ENCODE measurements at places on chromosomes 4 and X.

DNA sequence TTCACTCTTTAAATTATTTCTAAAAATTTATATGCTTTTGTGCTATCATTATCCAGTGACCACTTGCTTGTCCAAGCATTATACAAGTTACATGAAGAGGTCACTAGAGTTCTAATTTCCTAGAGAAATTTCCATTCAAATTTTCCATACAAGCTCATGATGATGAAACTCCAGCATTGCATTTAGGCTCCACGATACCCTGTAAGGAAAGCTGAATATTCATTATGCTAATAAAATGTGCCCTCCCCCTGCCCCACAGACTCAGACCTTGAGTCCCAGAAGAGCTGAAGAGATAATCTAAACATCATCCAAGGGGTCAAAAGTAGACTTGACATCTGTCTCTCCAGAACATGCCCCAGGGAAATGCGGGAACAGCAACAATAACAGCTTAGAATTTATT, 19.6 kb upstream of the FAM156A start:
- no peak for DNase-seq

GRCh38 chr4:70449220-70449619, 22.8 kb upstream of the MUC7 start:
- no peak for DNase-seq

GRCh38 chr4:16090096-16090705, 6.4 kb upstream of the PROM1 start:
- no peak for DNase-seq

DNA sequence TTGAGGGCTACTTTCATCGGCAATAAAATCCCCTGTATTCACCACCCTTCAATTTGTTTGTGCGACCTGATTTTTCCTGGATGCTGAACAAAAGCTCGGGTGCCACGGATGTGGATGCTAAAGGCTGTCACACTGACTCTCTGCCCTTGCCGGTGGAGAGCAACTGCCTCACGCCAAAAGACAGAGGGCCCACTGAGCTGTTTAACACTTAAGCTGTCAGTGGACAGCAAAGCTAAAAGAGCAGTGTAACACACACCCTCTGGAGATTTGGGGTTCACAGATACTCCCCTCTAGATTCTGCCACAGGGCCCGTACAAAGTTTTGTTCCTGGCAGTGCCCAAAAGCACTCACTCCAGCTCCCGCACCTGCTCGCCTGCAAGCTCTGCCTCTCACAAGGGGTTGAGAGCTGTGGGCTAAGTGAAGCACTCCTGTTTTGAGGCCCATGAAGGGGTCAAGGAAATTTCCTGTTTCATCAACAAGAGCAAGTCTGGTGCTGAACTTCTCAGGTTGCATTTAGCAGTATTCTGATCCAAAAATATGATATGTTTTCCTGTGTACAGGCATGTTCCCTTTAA, 1571.9 kb downstream of the ADGRL3 start:
- DNase-seq: no peak

- peak; percentile 57 for DNase-seq
These were observed 53.6 kb upstream of the SETD7 start for GRCh38 chr4:139609647-139610046.

GRCh38 chrX:63275127-63275526, 76.0 kb downstream of the SPIN4 start:
- peak; percentile 74 for DNase-seq

- no peak for DNase-seq
These were observed 42.4 kb upstream of the TMPRSS11B start for GRCh38 chr4:68287704-68288392.

GRCh38 chr4:123042095-123042494, 119.7 kb upstream of the NUDT6 start:
- DNase-seq: no peak

- DNase-seq: peak; percentile 68
These were observed 2.5 kb upstream of the HTRA3 start for GRCh38 chr4:8267077-8267476.

GRCh38 chr4:16293210-16293838, 67.1 kb upstream of the TAPT1 start:
- no peak for DNase-seq

GRCh38 chr4:1600211-1600780, 83.8 kb downstream of the FAM53A start:
- DNase-seq: no peak

DNA sequence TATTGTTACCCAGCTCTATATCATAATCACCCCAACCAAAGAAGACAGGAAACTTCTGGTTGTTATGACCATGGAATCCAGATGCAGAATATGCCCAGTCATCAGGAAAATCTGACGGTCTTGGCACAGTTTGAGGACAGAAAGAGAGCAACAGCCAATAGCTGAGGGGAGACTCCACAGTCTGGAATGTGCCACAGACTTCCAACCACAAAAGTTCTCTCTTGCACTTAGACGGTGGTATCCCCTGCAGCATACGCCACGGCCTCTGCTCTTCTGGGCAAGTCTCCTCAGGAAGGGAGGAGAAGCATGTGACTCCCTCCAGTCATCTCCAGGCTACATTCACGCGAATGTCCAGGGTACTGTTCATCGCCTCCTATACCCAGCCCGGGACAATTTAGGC, 18.4 kb downstream of the ZNF827 start:
- peak; percentile 49 for DNase-seq

GRCh38 chrX:108270280-108270679, 167.9 kb downstream of the COL4A6 start:
- peak; percentile 3 for DNase-seq

DNA sequence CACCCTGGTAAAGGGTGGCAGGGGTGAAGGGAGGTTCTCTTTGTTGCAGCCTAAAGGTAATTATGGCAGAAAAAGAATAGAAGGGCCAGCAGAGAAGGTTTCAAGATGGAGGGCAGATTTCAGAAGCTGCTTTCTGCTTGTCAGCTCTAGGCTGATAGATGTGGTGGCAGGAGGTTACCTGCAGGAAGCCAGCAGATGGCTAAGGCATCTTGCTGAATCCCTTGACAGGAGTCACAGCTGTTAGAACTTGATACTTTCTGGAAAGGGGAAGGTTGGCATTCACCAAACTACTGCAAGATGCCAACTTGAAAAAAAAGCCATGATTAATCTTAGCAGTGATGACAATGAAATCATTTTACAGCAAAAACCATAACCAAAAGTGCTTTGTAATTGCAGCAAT, 69.5 kb upstream of the CBLL2 start:
- DNase-seq: no peak

DNA sequence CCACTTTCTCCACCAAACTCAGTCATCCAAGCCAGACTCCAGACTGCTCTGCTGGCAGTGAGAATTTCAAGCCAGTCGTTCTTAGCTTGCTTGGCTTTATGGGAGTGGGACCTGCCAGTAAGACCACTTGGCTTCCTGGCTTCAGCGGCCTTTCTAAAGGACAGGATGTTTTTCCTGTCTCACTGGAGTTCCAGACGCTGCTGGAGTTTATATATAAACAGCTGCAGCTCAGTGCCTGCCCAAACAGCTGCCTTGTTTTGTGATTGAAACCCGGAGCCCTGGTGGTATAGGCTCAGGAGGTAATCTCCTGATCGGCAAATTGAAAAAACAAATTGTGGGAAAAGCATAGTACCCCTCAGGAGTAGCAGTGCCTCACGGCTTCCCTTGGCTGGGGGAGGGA, 1165.8 kb upstream of the ADGRL3 start:
- DNase-seq: no peak

- no peak for DNase-seq
These were observed 71.9 kb downstream of the WDFY3 start for GRCh38 chr4:84894621-84895020.

DNA sequence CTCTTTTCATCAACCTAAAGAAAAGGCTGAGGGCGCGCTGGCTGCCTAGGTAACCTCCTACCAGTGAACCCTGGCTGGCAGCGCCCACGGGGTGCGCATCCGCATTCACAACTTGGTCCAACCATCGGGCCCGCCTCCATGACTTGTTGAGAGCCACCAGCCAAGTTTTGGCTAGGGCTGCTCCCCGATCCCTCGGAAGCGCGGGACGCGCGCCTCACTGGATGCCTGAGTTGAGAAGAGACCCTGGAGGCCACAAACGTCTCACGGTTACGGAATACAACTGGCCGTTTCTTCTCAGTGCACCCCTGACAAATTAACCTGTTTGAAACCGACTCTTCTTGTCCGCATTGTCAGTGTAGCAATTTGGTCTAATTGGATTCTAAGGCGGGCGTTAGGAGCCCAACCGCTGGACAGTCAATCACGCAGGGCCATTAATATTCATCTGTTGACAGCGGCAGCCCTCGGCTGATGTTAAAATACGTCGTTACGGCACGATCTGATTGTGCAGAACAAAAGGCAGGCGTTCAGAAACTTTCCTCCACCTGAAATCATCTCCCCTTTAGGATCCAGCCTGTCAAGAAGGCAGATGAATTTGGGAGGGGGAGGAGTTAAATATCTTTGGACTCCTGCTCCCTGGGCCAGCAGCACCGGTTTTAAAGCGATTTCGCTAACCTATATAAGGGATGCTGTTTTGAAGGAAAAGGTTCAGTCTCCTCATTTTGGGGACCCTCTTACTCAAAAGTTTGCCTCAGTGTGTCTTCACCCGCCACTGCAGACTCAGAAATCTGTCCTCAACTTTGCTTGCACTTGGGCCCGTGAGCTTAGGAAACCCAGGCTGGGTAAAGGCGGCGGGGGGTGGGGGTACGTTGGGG, 1.2 kb downstream of the GPC3 start:
- DNase-seq: no peak

GRCh38 chr4:67522851-67523671, 22.2 kb downstream of the CENPC start:
- DNase-seq: no peak

DNA sequence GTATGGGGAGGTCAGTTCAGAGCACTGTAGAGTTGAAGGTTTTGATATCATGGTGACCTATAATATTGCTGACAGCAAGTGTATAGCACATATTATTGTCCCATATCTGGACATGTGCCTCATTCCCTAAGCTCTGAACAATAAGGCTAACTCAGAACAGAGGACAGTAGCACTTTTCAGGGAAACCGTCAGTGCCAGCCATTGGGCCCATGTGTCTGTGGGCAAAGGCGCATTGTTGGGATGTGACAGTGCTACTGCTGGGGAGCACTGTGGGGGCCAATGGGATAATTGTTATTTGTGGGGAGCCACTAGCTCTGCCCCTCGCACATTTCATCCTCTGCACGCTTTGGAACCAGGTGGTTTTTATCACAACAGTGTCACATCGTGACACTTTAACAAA, 136.2 kb downstream of the ELOVL6 start:
- DNase-seq: no peak

DNA sequence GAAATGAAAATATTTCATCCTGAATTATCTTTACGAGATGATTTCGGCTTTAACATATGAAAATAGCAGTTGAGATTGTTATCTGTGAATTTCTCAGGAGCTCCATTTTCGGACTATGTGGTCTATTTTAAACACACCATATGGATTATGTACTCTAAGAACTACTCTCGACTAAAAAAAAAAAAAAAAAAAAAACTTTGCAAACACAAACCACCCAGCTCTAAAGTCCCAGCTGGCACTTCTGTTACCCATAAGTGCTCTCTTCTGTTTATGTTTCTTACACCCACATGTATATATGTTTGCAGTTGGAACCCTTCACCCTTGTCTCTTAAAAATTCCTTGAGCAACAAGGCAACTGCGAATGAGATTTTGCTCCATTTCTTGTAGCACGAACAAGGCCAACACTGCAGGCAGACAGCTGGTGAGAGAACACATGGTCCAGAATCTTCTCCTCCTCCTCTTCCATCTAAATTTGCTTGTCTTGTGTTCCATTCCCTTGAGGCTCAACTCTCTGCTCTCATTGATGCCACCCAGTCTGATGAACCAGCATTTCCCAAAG, 172.7 kb upstream of the HCCS start:
- no peak for DNase-seq

GRCh38 chrX:53433651-53434639, at the start of gene HSD17B10:
Gene HSD17B10, minus strand, starts transcription at chrX:53434370. Its CDS starts 25 bp downstream, at chrX:53434345.
- DNase-seq: peak; percentile 95

DNA sequence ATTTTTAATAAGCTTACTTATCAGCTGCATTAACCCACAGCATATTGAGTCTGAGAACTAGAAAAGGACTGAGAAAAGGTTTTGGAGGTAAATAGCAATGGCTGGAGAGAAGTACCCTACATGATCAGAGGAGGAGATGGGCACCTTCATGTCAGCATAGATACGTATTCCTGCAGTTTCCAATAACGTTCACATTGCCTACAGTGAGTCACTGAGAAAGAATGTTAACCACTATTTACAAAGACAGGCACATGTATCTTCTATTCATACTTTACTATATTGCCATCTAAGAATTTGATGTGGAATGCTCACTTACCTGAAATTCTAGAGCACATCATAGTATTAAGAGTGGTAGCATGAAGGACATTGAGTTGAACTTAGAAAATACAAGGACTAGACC, 92.5 kb downstream of the TLL1 start:
- no peak for DNase-seq

GRCh38 chr4:7124689-7125442, 57.0 kb upstream of the GRPEL1 start:
- DNase-seq: no peak

GRCh38 chr4:120540625-120541024, 381.9 kb downstream of the PRDM5 start:
- DNase-seq: no peak

DNA sequence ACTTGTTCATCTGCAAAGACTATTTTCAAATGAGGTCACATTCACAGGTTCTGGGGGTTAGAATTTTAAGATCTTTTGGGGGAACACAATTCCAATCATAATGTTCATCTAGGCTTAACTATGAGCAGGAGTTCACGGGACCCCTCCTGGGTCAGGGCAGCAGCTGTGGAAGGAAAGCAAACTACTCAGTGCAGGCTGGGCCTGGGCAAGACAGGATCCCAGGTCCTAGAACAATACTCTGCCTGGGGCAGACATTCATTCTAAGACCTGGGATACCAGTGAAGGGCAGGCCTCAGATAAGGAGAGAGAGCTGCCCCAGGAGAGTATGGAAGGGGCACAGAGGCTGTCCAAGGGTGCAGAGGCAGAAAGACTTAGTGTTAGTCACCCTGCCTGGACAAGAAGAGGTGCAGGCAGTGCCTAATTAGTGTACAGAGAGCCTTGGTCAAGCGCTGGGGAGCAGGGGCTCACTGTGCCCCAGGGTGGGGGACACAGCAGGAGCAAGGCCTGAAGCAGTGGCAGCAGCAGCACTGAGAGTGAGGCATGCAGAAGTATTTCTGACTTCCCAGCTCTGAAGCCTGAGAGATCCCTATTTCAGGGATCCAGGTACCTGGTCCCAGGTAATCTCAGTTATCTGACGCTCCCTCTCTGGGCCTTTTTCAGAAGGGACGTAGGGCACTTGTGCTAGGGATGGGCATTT, 123.0 kb upstream of the MAMLD1 start:
- DNase-seq: no peak

DNA sequence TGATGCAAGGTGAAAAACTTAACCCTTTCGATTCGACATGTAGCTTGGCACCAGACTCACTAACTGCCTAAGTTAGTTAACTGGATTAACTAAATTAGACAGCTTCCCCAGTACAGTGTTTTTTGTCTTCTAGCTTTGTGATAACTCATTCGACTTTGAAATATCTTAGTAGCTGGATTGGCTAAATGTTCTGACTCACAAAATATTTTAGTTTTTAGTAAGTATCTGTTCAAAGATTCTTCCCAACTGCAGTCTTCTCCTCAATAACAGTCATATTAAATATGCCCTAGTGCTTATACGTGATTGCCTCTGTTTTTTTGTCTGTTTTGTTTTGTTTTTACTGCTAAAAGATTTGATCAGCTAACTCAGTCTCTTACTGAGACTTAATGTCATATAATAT, 102.9 kb downstream of the KCNIP4 start:
- DNase-seq: no peak

Measured in KBM-7 (cell line).